ENCODE measurements at places on chromosomes 12 and 14.

- DNase-seq: no peak
Measured at GRCh38 chr14:38915125-38915524, 187.9 kb downstream of the SEC23A start.

DNA sequence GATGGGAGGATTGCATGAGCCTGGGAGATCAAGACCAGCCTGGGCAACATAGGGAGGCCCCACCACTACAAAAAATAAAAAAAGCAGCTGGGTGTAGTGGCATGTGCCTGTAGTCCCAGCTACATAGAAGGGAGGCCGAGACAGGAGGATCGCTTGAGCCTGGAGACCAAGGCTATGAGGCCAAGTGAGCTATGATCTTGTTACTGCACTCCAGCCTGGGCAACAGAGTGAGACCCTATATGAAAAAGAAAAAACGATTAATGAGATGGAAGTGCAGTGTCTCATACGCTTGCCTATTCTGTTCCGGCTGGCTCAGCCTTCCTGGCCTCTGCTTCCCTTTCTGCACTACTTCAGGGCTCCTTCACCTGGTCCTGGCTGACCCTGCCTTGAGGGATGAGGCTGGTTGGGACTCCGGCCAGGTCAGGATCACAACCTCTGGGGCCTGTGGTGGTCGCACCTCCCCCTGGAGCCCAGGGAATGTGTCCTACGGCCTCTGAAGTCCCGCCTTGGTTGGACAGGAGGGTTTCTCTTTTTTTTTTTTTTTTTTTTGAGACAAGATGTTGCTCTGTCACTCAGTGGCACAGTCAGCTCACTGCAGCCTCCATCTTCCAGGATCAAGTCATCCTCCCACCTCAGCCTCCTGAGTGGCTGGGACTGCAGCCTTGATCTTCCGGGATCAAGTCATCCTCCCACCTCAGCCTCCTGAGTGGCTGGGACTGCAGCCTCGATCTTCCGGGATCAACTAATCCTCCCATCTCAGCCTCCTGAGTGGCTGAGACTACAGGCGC is 10.7 kb downstream of the TEDC1 start:
- DNase-seq: no peak

- DNase-seq: no peak
Measured at GRCh38 chr14:37584211-37585100, 10.6 kb downstream of the FOXA1 start.

DNA sequence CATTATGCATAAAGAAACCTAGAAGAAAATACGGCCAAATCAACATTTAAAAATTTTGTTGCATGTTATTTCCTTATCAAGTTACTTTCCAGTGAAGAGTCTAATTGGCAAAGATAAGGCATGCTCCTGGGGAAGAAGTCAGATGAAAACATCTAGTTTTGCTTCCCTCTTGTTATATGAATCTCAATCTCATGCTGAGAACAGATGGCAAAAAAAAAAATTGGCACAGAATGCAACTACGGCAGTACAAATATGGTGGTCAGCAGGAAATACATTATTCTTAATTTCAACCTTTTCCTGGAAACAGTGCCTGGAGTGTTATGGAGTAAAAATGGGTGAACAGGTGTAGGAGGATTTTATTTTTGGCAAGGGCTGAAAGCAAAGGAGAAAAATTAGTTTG is 32.8 kb downstream of the HECTD4 start:
- no peak for DNase-seq

DNA sequence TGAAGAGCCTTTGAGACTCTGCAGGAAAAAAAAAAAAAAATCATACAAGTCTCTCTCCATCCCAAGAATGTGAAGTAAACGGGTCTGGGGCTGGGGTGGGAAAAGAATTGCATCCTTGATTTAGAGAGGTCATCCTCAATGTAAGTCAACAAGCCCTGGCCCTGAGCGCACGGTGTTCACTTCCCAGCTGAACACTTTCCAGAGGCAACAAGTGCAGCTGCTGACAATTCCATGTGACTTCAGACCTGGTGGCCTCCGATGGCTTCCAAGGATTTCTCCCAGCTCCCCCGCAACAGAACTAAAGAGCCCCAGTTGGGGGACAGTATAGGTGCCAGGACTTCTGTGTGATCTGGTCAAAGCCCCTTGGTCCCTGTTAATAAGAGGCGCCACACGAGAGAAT is 2.4 kb downstream of the RILPL1 start:
- DNase-seq: no peak

DNA sequence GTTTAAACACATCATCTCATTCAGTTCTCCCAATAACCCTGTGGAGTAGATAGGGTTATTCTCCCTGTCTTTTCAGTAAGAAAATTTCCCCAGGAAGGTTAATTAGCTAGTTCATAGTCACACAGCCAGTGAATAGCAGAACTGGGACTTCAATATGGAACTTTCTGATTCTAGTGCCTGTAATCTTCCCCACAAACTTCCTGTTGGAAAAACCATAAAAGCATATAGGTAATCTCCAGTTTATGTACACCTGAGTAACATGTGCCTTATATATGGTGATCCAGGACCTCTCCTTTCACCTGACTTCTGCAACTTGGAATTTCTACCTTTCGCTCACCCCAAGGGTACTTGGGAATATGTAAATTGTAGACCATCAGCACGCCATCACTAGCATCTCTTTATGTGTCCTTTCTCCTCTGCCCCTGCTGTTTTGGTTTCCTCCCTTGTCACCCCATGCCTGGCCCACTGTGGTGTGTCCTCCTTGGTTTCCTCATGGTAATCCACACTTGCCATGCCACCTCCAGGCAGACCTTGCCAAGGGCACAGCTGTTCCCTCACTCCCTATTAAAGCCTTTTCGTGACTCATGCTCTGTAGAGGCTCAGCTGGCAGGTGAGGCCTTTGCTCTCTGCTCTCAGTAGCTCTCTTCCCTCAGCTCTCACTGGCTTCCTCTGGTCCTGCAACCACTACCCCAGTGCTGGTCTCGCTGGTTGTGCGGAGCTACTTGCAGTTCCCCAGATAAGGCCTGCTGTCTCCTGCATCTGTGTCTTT is 16.7 kb downstream of the TBC1D30 start:
- DNase-seq: no peak

DNA sequence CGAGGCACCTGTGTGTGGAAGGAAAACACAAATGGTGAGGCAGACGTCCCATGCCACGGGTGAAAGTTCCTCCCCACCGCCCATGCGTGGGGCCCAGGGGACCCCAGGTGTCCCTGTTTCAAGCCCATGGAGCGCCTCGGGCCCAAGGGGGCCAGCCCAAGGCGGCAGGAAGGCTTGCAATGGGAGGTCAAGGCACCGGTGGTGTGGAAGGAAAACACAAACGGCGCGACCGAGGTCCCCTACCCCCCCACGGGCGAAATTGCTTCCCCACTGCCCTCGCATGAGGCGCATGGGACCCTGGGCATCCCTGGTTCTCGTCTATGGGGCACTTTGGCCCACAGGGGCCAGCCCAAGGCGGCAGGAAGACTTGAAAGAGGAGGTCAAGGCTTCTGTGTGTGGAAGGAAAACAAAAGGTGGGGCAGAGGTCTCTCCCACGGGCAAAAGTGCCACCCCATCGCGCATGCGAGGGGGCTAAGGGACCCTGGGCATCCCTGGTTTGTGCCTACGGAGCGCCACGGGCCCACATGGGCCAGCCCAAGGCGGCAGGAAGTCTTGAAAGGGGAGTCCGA is 379.4 kb downstream of the ALG10 start:
- DNase-seq: peak; percentile 0

GRCh38 chr12:87935216-87935615 is 94.0 kb downstream of the C12orf50 start:
- no peak for DNase-seq

- DNase-seq: no peak
Measured at GRCh38 chr14:100010679-100011078, 54.5 kb upstream of the EVL start.

GRCh38 chr12:57223191-57224165 is 6.0 kb upstream of the SHMT2 start:
- no peak for DNase-seq

DNA sequence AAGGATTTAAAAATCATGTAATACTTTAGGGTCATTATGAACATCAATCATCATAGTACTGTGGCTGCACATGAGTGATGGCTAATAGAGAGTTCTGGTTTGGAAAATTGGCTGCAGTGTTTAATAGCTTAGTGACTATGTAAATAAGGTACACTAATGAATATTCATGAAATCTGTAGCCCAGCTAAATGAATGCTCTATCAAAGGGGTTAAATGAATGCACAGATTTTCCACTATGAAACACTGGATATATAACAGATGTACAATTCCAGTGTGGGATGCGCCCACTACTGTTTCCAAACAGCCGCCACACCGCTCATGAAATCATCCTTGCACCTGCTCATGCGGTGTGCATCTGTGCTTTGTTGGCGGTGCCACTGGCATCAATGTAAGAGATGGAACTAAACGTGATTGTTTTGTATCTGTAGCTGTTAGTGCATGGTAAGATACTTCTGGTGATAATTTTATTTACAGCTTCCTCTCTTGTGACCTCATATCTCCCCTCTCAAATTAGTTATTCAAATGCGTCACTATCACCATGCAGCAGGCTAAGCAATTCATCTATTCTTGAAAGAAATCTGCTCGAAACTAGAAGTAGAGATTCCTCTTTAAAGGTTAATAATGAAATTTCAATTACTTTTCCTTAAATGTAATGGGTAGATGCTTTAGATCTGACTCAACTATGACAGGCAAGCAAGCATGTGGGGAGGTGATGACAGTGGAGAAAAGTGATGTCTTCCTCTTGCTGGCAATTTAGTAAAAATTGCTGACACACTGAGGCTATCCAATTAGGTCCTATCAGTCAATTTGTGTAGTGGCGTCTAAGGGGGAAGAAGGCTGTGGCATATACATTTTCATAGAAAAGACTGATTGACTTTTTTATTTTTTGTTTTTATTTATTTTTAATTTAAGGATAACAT is 433.6 kb downstream of the AEBP2 start:
- peak; percentile 23 for DNase-seq

GRCh38 chr14:100142073-100143040 is 17.1 kb downstream of the DEGS2 start:
- DNase-seq: no peak

DNA sequence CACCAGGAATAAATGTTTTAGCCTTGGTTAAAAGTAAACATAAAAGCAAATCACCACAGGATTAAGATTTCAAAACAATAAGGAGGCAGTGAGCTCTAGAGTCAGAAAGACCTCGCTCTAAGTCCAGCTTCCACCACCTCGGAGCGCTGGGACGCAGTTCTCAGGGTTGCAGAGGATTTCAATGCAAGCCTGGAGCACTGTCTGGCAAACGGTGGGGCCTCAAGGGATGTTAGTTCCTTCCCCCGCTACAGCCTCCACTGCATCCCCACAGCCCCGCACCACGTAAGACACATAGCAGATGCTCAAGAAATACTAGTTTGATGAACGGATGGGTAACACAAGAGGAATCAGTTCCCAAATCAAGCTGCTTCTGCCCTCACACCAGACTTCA is 39.3 kb upstream of the TMCC3 start:
- DNase-seq: no peak

DNA sequence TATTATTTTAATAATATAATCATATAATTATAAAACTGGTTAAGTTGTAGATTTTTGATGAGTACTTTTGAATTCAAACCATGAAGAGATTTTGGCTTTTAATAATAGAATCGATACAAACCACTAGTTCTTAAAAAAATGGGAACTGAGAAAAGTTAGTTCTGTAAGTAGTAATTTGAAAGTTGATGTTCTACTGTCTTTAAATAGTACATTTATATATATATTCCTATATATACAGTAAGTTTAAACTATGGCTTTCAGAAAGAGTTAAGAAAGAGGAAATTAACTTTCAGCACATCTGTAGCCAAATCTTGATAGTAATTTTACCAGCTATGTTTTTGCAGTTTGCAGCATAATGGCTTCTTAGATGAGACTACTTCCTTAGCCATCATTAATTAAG is 7.8 kb downstream of the LRRK2 start:
- DNase-seq: no peak

GRCh38 chr14:79649856-79650255 is 561.4 kb downstream of the DIO2 start:
- DNase-seq: peak; percentile 0
